NCI-H510A treated with DMSO at 0.1 percent for 48 hours (cell line): ENCODE measurements at places on chromosomes 4 and X.

GRCh38 chr4:150010525-150011126, 67.6 kb upstream of the DCLK2 start:
- peak; percentile 72 for DNase-seq

- no peak for DNase-seq
Observed at GRCh38 chr4:185066179-185066578, 47.9 kb downstream of the HELT start.

DNA sequence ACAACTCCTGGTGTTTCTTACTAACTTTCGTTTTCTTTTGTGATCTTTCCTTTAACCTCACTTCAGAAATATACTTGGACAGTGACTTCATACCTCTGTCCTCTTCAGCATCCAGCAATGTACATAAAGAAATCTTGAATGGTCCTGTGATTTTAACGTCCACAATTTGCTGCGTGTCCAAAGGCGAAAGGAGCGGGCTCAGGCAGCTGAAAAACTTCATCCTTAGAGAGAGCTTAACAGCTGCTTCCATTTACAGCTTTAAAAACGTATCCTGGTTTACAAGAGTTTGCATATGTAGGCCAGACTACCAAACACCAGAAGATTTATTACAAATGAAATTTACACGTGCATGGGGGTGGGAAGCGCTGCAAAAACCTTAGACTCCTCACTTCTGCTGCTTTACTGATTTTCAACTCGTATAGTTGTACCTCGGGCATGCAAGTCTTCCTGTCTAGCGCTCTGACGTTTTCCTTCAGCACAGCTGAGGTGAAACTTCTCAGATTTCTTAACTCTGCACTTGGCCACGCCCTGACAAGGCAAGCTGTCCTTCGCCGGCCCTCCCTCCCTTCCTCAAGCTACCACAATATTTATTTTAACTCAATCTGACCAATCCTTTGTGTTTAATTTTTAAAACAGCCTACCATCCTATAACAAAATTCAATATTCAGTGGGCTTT, 406.4 kb downstream of the FAM47A start:
- DNase-seq: no peak

- DNase-seq: no peak
Observed at GRCh38 chrX:132532097-132532496, 43.3 kb upstream of the MBNL3 start.

DNA sequence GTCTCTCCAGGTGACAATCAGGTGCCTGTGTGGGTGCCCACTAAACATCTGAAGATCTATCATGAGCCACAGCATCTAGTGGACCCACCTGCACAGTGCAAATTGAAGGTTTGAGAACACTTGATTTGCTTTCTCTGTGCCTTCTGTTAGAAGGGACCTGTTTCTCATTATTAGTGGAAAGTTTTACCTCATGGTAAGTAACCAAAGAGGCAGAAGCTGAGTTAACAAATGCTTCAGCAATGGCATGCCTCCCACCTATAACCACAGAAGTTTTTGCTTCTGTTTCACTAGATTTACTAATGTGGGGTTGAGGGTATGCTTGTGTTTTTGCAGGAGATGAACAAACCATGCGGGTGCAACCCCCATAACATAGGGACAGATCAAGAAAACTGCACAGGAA, 297.4 kb upstream of the DKK2 start:
- DNase-seq: no peak

GRCh38 chr4:68858039-68858438, 42.2 kb downstream of the UGT2B10 start:
- DNase-seq: no peak

- DNase-seq: no peak
Observed at GRCh38 chr4:41396214-41396613, 139.5 kb downstream of the UCHL1 start.

DNA sequence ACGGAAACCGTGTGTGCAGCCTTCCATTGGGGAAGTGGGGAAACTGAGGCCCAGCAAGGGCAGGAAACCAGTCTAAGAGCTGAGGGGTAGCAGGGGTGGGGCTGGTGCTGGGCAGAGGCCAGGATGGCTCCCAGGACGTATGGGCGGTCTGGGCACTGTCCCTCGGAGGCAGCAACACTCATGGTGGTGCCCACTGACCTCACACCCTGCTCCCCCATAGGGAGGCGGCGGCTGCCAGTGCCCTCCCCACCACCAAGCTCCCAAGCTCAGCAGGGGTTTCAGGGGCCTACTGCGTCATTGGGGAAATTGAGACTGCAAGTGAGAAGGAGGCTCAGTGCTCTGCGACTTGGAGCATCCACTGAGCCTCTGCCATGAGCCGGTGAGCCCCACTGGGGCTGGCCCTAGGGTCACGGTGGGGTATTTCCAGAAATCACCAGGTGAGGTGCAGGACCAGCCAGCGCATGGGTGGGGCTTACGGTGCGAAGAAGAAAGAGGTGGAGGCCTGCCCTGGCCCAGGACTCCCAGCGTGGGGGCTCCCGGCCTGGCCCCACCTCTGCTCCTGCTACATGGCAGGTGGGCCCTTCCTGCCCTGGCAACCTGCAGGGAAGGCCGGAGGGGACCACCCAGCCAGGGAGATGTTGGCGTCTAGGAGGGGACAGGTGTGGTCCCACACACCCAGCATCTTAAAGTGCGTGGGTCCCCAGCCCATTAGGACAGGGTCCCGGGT, 915 bp downstream of the MSANTD1 start:
- no peak for DNase-seq

DNA sequence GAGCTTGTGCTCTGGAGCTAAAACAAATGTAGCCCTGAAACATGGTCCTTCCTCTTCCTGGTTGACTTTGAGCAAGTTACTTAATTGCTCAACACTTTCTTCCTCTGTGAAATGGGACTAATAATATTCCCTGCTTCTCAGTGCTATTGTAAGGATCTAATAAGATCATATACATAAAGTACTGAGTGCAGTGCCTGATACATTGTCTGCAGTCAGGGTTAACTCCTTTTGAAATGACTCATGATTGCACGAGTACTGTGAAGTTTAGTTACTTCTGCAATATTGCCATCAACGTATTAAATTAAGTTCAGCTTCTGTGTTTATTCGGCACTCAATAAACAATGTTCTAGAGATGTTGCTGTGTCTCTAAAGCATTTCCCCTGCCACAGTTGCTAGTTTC, 91.8 kb upstream of the HPRT1 start:
- no peak for DNase-seq

- DNase-seq: no peak
Observed at GRCh38 chr4:38668203-38668971, 4.4 kb downstream of the KLF3 start.

- DNase-seq: no peak
Observed at GRCh38 chr4:37470245-37470644, 215.9 kb downstream of the RELL1 start.

DNA sequence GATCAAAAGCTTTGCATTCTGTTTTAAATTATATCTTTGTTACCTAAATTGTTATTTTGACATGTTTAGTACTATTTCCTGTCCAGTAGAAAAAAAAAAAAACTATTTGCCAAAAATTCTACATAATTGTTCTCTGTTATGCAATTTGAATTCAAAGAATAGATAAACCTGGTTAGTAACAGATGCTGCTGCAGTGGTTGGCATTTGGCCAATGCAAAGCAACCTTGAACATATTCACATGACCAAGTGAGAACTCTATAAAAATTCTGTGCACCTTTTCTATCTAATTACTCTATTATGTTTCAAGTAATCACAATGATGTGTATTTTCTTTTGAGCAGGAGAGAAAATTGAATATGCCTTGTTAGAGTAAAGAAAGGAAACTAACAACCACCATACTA, 1473.4 kb downstream of the RPA4 start:
- DNase-seq: no peak
